Stimulated activated CD8-positive, alpha-beta memory T cell treated with anti-CD3 and anti-CD28 coated beads, Interleukin-15, amount 100 ng/mL, for 48 hours (primary cell): ENCODE measurements at places on chromosomes 2 and 18.

DNA sequence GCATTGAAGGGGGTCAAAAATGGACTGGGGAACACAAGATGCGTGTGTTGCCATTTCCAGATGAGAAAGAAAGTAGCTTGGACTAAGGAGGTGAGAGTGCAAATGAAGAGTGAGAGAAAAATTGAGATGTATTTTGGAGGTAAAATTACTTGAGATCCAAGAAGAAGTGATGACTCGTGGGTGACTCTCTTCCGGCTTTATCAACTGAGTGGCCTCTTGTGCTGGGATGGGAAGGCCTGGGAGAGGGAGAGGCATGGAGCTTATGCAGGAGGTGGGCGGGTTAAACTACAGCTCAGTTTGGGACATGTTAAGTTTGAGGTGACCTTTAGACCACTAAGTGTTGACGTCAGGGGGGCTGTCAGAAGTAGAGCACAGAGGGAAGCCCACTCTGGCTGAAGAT lies 34.9 kb downstream of the SULT1C2 start:
- no peak for DNase-seq

GRCh38 chr2:137182071-137182470 lies 416.7 kb downstream of the THSD7B start:
- no peak for DNase-seq

- DNase-seq: no peak
Observed at GRCh38 chr18:44849361-44849760, 168.7 kb downstream of the SETBP1 start.

- DNase-seq: no peak
Observed at GRCh38 chr2:179900655-179901054, 39.2 kb upstream of the ZNF385B start.

GRCh38 chr18:50969448-50969847 lies 1.6 kb downstream of the ELAC1 start:
- no peak for DNase-seq

DNA sequence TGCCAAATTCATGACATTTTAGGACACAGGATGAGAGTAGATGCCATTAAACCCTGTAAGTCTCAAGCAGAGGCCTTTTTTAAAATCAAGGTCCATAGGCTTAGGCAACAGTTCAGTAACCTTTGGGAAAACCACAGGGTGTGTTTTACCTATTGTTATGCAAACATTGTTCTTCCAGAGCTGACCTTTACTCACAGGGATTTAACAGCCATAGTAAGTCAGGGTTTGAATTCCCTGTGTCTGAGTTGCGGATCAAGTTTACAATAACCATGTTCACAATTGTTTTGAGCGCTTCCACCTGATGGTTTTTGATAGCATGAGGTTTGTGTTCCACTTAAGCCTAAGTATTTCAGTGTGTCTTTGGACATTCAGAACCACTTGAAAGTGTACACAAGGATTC lies 160.1 kb upstream of the BOD1L2 start:
- DNase-seq: no peak
